ENCODE measurements at places on chromosomes 2 and 18. TPM values are rescaled to one million over a fixed set of nuclear protein-coding genes. Genes with fewer than 3 reads are reported as not detected.
A peak's percentile ranks its signal among the peaks of the same experiment; 100 is the strongest.

DNA sequence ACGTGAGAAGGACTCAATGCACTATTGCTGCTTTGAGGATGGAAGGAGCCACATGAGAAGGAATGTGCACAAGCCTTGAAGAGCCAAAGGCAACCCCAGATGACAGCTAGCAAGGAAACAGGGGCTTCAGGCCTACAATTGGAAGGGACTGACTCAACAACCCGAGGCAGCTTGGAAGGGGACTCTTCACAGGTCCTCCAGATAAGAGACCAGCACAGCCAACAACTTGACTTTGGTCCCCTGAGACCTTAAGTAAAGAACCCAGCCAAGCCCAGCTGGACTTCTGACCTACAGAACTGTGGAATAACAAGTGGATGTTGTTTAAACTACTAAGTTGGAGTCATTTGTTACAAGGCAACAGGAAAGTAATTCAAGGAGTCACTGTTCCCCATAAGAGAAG, 277.2 kb downstream of the SUCLG1 start:
- no peak for DNase-seq

- no peak for DNase-seq
Observed at GRCh38 chr2:239853121-239853520, 172.0 kb downstream of the NDUFA10 start.

- no peak for DNase-seq
Observed at GRCh38 chr2:174330945-174331594, 3.7 kb upstream of the SP9 start.

- no peak for DNase-seq
Observed at GRCh38 chr2:148987286-148987685, 51.2 kb upstream of the LYPD6B start.

DNA sequence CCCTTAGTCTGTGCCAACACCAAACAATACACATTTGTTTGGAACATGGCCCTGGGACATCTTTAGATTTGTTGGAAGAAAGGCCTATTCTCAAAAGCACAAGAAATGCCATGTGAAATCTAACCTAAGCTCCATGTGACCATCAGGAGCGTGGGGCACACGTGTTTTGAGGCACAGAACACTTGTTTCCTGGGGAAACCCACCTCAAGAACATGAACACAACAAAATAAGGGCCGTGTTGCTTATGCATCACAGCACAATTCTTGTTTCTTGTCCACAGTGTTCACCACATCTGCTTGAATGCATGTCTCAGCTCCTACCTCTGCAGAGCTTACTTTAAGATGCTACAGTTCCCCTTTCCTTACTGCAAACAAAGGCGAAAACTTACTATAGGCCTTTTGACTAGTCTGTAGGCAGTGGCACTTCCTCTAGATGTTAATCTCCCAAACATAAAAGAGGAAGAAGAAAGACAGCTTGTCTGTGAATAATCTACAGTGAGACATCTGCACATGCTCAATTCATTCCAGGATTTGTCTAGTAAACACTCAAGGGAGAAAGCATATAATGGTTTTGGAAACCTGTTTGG, 165.0 kb downstream of the ANKRD44 start:
- DNase-seq: no peak

DNA sequence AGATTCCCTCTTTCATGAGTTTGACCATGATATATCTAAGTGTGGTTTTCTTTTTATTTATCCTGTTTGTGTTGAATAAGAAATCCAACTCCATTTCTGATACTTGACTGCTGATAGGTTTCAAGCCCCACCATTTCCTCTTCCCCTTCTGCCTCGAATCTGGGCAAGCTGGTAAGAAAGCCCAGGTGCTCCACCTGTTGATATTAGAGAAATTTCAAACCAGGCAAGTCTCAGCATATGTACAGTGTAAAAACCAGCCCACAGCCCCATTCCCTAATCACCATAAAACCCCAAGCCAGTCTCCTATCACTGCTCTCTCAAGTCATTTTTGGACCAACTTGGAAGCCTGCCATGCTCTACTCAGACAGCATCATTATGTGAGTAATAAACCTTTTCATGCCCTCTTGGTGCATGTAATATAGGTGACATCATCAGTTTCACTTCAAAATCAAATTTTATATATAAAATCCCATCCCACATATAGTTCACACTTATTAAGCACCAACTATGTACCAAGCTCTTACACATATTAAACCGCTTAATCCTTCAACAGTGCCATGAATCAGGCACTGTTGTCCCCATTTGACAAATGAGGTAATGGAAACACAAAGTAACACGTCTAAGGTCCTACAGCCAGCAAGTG, 46.6 kb downstream of the SMAD2 start:
- DNase-seq: peak; percentile 35

GRCh38 chr18:79343567-79344207, 52.0 kb upstream of the NFATC1 start:
- DNase-seq: no peak

- DNase-seq: no peak
Observed at GRCh38 chr18:23450022-23450421, 3.1 kb upstream of the RIOK3 start.

- no peak for DNase-seq
Observed at GRCh38 chr2:10478916-10479315, 30.8 kb upstream of the ODC1 start.

DPP4 gene
- 0.80 TPM for polyA plus RNA-seq

HMSD gene
- not detected for polyA plus RNA-seq

SH2D6 gene
- 0.37 TPM for polyA plus RNA-seq

NDC80 gene
- 0.77 TPM for polyA plus RNA-seq

E2F6 gene
- 12.1 TPM for polyA plus RNA-seq

AQP12A gene
- polyA plus RNA-seq: not detected
